Right forelimb (tissue), 1 donor: ENCODE measurements at places on chromosomes 2 and 18.
A peak's percentile ranks its signal among the peaks of the same experiment; 100 is the strongest.

DNA sequence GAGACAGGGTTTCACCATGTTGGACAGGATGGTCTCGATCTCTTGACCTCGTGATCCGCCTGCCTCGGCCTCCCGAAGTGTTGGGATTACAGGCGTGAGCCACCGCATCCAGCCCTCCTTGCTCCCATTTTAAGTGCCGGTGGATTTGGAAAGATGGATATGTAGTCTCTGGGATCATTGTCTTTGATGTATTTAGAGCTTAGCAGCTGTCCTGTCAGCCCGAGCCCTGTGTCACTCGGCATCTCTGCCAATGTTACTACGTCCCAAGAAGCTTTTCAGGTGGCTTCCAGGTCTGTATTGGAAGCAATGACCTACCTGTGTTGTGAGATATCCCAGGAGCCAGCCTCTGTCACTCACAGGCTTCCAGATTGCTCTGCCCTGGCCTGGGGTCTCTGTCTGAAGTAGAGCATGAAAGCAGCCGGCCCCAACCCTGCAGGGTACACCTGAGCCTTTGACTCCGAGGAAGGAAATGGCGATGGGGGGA, 35.3 kb downstream of the MAP4K4 start:
- DNase-seq: no peak

DNA sequence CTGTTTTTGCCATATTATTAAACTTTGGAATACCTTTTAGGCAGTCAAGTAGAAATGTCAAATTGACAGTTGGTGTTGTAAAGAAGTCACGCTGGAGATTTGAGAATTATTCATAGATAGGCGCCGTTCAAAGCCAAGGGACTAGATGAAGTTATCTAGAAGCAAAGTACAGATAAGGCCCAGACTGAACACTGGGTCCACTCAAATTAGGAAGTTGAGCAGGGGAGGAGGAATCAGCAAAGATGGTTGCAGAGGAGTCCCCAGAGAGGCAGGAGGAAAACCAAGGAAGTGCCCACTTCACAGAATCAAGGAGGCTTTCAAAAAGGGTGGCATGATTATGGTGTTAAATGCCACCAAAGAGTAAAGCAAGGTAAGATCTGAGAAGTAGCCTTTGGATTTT, 9.6 kb upstream of the ALS2 start:
- DNase-seq: no peak

- DNase-seq: no peak
These were observed 126.7 kb downstream of the MYCN start for GRCh38 chr2:16067037-16067406.

- no peak for DNase-seq
These were observed 62.8 kb downstream of the BOD1L2 start for GRCh38 chr18:57209713-57210106.

DNA sequence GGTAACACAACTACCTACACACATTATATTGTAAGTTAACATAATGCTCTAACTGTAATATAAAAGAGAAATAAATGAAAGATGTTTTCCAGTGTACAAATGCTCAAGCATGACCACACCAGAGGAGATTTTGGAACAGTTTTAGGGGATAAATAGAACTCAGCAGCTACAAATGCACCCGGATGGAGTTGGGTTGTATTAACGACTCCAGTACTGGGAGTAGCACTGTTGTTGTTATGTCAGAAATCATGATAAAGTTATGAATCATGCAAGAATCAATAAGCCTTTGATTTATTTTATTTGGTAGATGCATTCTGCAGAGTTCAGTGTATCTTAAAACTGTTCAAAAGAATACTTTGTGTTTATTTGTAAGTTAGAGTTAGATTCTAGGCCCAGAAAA, 126.9 kb downstream of the MAP3K20 start:
- DNase-seq: no peak

DNA sequence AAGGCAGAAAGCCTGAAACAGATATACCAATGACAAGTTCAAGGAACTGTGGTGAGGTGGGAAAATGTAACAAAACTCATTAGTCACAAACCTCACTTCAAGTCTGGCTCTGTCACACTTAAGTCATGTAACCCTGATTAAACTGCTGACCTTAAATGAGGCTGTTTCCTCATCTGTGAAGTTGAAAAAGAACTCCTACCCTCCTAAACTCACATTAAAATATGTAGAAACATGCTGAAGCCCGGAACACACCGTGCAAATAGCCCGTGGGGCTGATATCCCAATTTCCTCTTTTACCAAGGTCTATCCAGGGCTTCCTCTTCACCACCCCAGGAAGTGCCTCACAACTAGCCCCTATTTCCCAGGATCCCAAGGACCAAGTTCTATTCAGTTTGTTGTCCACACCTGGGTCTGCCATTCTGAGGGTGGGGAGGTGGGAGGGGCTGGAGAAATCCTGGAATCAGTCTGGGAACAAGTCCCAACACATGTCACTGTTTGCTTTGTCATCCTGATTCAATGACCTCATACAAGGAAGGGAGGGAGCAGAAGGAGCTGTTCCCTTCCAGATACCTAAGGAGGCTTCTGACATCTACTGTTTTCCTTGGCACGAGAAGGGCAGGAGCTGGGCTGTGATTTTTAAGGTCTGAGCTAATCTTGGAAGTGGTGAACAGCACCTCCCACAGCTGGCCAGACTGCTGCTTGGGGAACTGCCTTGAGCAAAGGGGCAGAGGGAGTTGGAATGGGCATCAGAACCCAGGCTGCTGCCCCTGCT, 42.3 kb downstream of the SLC4A1AP start:
- no peak for DNase-seq

GRCh38 chr2:37020887-37021796, 54.8 kb upstream of the STRN start:
- no peak for DNase-seq

DNA sequence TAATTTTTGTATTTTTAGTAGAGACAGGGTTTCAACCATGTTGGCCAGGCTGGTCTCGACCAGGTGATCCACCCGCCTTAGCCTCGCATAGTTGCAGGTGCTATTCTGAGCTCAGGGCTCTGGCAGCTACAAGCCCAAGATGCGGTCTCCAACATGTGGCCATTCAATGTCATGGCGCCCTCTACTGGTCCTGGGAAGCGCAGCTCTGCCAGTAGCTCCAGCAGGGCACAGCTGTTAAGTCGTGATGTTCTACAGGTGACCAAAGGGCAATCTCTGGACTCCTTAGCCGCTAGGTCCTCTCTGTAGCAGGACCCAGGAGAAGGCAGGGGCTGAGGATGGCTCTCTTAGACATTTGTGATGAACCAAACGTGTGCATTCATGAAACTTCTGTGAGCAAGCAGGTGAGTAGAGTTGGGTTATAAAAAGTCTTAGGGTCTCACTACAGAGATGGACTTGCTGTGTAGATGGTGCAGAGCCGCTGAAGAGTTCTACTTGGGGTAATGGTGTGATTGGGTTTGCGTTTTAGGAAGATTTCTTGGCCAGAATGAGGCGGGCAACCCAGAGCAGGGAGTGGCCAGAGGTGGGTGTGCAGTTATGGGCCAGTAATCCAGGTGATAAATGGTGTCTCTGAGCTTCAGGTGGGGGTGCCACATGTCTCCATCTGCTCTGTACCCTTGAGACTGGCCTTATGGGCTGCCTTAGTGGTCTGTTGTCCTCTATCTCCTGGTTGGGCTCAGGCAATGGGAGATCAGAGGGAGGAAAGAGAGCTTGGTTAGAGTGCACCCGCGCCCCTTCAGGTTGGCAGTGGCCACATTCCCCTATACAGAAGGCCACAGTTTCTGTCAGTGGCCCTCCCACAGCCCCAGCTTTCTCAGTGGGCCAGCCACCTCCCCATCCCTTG, 31.0 kb downstream of the IL37 start:
- DNase-seq: peak; percentile 57

DNA sequence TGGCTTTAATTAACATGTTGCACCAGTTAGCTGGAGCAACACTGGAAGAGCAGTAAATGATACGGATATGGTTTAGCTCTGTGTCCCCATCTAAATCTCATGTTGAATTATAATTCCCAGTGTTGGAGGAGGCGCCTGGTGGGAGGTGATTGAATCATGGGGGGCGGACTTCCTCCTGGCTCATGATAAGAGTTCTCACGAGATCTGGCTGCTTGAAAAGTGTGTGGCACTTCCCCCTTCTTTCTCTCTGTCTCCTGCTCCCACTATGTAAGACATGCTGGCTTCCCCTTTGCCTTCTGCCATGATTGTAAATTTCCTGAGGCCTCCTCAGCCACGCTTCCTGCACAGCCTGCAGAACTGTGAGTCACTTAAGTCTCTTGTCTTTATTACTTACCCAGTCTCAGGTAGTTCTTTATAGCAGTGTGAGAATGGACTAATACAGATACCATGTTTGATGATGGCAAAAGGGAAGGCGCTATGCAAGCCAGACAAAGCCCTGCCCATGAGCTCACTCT, 963.6 kb downstream of the SOCS6 start:
- DNase-seq: no peak

GRCh38 chr2:206798000-206798399, 32.6 kb downstream of the FASTKD2 start:
- no peak for DNase-seq

DNA sequence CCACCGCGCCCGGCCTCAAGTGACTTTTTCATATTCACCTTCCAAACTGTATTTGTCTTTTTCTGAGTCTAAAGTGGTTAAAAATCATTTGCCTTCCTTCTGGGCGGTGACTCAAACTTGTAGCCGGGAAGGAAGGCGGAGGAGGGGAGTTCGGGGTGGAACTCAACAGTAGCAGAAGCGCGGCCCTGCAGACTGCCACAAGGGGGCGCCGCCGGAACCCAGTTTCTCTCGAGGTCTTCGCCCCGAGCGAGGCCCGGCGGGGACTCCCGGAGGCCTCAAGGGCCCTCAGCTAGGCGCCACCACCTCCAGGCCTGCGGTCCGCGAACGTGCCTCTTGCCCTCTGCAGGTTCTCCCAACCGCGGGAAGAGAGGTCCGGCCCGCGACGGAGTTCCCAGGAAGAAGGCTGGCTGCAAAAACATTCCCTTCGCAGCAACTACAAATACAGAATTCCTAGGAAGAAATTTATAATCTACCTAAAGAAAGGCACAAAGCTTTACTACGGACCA, 16.8 kb upstream of the ITM2C start:
- DNase-seq: peak; percentile 89

- DNase-seq: no peak
These were observed 5.9 kb downstream of the ASXL3 start for GRCh38 chr18:33583901-33584300.

DNA sequence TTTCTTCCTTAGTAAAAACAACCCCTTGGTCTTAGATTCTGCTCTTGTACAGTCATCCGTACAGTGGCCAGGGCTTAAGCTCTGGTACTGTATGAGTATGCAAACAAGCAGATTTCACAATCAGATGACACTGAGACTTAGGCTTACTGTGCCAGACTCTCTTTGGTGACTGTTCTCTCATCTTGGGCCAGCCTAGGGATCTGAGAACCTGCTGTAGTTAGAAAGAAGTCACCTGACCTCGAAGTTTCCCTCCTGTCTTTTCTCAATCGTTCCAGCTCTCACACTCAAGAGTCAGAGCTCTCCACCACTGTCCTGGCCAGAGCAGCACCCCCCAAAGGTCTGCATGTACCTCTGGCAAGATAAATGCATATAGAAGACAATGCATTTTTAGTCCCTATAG, 63.2 kb downstream of the ZEB2 start:
- DNase-seq: no peak

DNA sequence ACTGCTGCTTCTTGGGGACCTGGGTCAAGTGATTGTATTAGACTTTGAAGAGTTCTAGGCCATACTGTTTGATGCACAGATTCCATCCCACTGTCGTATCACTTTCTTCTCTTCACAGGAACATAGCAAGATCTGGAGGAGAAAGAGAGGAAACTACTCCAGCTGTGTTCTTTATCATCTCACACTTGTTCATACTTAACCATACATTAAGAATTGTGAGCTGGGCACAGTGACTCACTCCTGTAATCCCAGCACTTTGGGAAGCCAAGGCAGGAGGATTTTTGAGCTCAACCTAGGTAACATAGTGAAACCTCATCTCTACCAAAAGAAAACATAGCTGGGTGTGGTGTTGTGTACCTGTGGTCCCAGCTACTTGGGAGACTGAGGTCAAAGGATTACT, 111.7 kb downstream of the PARD3B start:
- DNase-seq: no peak

DNA sequence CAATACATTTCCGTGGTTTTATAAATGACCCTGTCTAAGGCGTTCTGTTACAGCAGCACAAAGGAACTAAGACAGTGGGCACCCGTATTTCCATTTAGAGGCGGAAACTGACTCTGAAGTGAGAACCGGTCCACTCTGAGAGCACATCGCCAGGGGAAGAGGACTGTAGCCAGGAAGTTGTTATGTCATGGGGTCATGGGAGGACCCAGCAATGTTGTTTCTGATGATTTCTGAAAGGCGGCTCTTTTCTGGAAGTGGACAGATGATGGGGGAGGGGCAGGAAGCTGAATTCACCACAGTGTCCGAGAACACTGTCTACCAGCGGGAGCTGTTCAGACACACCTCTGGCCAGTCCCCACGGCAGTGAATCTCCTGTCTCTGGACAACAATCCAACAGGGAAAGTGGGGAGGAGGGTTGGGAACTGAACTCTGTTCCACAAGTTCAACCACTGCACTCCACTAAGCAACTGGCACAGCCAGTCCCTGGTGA, 2.1 kb upstream of the LRRFIP1 start:
- DNase-seq: no peak

DNA sequence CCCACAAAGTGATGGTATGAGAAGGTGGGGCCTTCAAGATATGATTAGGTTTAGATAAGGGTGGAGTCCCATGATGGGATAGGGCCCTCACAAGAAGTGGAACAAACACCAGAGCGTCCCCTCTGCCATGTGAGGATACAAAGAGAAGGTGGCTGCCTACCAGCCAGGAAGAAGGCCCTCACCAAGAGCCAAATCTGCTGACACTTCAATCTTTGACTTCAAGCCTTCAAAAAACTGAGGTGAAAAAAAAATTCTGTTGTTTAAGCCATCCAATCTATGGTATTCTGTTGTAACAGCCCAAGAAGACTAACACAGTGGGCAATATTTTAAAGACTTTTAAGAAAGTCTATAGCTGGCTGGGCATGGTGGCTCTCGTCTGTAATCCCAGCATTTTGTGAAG, 522.1 kb downstream of the NRXN1 start:
- DNase-seq: no peak

DNA sequence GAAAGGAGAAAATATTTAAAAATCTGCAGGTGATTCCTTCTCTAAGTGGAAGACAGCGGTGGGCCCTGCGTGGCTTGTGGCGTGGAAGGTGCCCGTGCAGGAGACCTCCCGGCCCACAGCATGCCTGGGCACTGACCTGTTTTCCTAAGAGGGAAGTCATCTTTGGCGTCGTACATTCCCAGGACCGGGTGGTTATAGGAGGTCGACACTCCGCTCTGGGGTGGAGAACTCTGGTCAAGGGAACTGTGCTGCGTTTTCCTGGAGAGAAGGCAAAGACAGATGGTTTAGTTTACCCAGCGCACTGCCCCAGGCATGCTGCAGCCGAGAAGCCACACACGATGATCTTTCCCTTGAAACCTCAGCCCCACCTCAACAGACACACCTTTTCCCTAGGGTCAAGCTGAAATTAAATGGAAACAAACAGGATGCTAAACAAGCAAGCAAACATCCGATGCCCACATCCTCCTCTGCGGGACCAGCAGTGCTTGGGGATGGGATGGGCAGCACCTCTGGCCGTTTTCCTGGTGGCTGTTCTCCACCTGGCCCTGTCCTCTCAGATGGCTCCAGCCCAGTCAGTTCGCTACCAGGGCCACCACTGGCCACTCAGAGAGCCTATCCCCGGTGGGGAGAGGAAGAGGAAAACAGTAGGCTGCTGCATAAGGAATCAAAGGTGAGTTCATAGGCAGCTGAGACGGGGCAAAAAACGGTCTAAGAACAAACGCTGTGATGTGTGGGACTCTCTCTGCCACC, 244.1 kb downstream of the HDAC4 start:
- DNase-seq: peak; percentile 34
